Naive B cell (primary cell): ENCODE measurements at places on chromosomes 12 and 14. TPM values are rescaled to one million over a fixed set of nuclear protein-coding genes. Genes with fewer than 3 reads are reported as not detected.

CLEC2D gene
- 329 TPM for polyA plus RNA-seq

EML5 gene
- polyA plus RNA-seq = 0.31 TPM

PTPN6 gene
- 532 TPM for polyA plus RNA-seq

TOX4 gene
- polyA plus RNA-seq = 83.0 TPM

NXPH4 gene
- 2.5 TPM for polyA plus RNA-seq

OASL gene
- 0.65 TPM for polyA plus RNA-seq

LMO3 gene
- not detected for polyA plus RNA-seq

- peaks cover 15% of the 10 kb centered on the region for H3K4me1 ChIP-seq
- H3K27ac ChIP-seq = no peak overlapping the region
- H3K36me3 ChIP-seq = no peaks in the 10 kb centered on the region
- no peak overlapping the region for H3K4me3 ChIP-seq
- no peak for DNase-seq
These were observed 18.5 kb downstream of the RPGRIP1 start for GRCh38 chr14:21298358-21298757.

GRCh38 chr14:29462321-29462720 lies 465.3 kb downstream of the PRKD1 start:
- H3K36me3 ChIP-seq = no peaks in the 10 kb centered on the region
- no peaks in the 10 kb centered on the region for H3K4me1 ChIP-seq
- peaks cover 3% of the 10 kb centered on the region for H3K27me3 ChIP-seq
- H3K4me3 ChIP-seq = no peak overlapping the region
- no peak overlapping the region for H3K27ac ChIP-seq

GRCh38 chr14:90547250-90547649 lies 150.4 kb downstream of the CALM1 start:
- H3K36me3 ChIP-seq = no peaks in the 10 kb centered on the region
- H3K27ac ChIP-seq = no peak overlapping the region
- H3K4me3 ChIP-seq = no peak overlapping the region
- H3K4me1 ChIP-seq = no peaks in the 10 kb centered on the region
- no peak for DNase-seq
- H3K27me3 ChIP-seq = no peaks in the 10 kb centered on the region

- DNase-seq = no peak
These were observed 577.7 kb downstream of the SLC16A7 start for GRCh38 chr12:60173224-60174170.

DNA sequence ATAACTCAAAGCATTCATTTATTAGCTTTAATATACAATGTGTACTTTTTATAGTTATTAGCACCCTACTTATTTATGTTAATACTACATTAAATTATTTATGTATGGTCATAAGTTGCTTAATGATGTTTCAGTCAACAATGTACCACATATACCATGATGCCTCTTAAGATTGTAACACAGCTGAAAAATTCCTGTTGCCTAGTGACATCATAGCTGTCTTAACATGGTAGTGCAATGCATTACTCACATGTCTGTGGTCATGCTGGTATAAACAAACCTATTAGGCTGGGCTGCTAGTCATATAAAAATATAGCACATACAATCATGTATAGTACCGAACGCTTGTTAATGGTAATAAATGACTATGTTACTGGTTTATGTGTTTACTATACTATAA lies 120.4 kb downstream of the ANO6 start:
- no peak overlapping the region for H3K4me3 ChIP-seq
- H3K27ac ChIP-seq = no peak overlapping the region
- H3K36me3 ChIP-seq = peaks cover 21% of the 10 kb centered on the region
- no peaks in the 10 kb centered on the region for H3K4me1 ChIP-seq

GRCh38 chr12:129186952-129187351 lies 333.7 kb downstream of the GLT1D1 start:
- H3K27me3 ChIP-seq = peaks cover 14% of the 10 kb centered on the region
- no peaks in the 10 kb centered on the region for H3K4me1 ChIP-seq
- H3K4me3 ChIP-seq = no peak overlapping the region
- no peak overlapping the region for H3K27ac ChIP-seq
- DNase-seq = no peak
- no peaks in the 10 kb centered on the region for H3K36me3 ChIP-seq

DNA sequence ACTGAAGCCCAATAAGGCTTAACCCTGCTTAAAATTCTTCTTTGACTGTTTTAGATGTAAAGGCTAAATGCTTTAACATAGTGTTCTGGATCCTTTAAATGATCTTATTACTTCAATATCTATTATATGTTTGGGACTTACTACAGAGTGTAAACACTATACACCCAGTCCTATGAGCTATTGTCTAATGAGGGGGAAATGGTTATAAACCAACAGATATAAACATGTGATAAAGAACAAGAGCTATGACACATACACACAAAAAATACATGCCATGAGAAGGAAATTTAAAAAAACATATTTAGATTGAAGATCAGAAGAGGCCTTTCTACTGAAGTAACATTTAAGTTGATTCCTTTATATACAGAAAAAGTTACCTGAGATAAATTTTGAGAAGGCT lies 505.1 kb downstream of the FOXG1 start:
- H3K27ac ChIP-seq = no peak overlapping the region
- H3K36me3 ChIP-seq = no peaks in the 10 kb centered on the region
- H3K4me1 ChIP-seq = no peaks in the 10 kb centered on the region
- DNase-seq = no peak
- no peak overlapping the region for H3K4me3 ChIP-seq

DNA sequence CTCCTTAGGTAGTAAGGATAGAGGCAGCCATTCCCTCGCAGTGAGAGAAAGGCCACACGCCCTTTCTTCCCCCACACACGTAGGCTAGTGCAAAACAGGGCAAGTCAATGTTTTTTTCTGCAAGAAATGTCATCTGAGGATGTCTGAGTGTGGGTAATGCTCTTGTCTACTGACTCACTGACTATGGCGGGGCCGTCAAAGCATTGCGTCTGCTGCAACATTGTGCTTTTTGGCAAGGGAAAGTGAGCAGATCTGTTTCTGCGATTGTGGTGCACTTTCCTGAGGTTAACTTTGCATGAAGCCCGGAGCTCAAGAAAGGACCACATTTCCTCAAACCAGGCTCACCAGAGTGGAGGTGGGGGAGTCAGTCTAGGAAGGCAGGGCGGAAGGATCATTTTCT lies 181.6 kb upstream of the GZMB start:
- H3K4me1 ChIP-seq = no peaks in the 10 kb centered on the region
- no peak overlapping the region for H3K27ac ChIP-seq
- no peak for DNase-seq
- H3K36me3 ChIP-seq = no peaks in the 10 kb centered on the region
- no peak overlapping the region for H3K4me3 ChIP-seq

- DNase-seq = no peak
- no peak overlapping the region for H3K4me3 ChIP-seq
- peaks cover 22% of the 10 kb centered on the region for H3K36me3 ChIP-seq
These were observed 41.9 kb downstream of the EID3 start for GRCh38 chr12:104345234-104346066.

- H3K4me1 ChIP-seq = peaks cover 21% of the 10 kb centered on the region
- H3K4me3 ChIP-seq = no peak overlapping the region
- H3K27ac ChIP-seq = no peak overlapping the region
- DNase-seq = no peak
- H3K36me3 ChIP-seq = no peaks in the 10 kb centered on the region
- H3K27me3 ChIP-seq = no peaks in the 10 kb centered on the region
These were observed 26.8 kb downstream of the DGLUCY start for GRCh38 chr14:91140672-91141071.

DNA sequence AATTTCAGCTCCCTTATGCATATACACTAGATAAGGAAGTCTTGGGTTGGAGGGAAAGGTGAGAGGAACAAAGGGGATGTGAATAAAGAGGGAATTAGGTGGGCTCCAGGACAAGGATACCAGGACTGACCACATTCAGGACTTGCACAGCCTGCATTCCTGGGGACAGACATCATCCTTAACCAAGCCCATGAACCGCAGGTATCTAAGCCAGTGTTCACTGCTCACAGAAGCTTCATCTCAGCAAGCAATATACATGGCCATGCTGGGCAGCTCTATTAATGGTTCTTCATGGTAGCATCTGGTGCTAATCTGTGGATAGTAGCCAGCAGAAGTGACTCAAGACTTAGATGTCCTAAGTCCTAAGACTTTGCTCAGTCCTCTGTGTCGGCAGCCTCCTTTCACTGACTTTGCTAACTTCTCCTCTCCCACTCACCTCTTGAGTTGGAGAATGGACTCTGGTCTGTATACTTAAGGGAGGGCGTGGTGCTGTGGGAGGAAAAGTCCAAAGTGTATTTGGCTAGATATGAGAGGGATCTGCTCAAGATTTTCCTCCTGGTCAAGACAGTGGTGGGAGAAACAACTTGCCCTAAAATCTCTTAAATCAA lies 136.1 kb downstream of the ASCL1 start:
- no peaks in the 10 kb centered on the region for H3K36me3 ChIP-seq
- no peak for DNase-seq

- no peaks in the 10 kb centered on the region for H3K27me3 ChIP-seq
- DNase-seq = no peak
- no peaks in the 10 kb centered on the region for H3K36me3 ChIP-seq
- H3K4me3 ChIP-seq = peak overlapping the region; percentile 21
- peaks cover 23% of the 10 kb centered on the region for H3K4me1 ChIP-seq
These were observed 57.8 kb downstream of the GALNT16 start for GRCh38 chr14:69317780-69318179.

DNA sequence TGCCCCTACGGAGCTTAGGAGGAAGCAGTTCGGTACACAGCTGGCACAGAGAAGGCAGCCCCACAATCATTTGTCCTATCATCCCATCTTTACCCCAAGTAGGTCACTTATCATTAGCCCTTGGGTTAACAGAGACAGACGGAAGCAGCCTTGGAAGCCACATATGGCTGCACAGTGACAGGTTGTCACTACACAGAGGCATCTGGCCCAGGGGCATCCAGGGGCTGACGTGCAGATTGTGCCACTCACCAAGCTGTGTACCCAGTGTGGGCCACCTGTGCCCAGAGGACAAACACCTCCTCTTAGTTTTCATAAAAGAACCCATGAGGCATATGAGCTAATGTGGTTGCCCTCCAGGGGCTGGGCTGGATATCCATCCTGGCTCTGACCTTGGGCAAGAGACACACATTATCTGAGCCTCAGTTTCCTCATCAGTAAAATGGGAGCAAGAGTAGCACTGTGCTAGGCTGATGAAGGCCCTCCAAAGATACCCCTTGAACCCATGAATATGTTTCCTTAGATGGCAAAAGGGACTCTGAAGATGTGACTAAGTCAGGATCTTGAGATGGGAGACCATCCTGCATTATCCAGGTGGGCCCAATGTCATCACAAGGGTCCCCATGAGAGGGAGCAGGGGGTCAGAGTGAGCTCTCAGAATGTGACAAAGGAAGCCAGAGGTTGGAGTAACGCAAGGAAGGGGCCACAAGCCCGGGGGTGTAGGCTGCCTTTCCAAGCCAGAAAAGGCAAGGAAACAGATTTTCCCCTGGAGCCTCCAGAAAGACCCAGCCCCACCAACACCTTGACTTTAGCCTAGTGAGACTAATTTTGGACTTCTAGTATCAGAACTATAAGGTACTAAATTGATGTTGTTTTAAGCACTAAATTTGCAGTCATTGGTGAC lies 64.6 kb downstream of the C14orf132 start:
- no peak overlapping the region for H3K4me3 ChIP-seq
- H3K27ac ChIP-seq = no peak overlapping the region
- H3K36me3 ChIP-seq = peaks cover under 1% of the 10 kb centered on the region
- H3K27me3 ChIP-seq = peaks cover 19% of the 10 kb centered on the region
- no peak for DNase-seq

DNA sequence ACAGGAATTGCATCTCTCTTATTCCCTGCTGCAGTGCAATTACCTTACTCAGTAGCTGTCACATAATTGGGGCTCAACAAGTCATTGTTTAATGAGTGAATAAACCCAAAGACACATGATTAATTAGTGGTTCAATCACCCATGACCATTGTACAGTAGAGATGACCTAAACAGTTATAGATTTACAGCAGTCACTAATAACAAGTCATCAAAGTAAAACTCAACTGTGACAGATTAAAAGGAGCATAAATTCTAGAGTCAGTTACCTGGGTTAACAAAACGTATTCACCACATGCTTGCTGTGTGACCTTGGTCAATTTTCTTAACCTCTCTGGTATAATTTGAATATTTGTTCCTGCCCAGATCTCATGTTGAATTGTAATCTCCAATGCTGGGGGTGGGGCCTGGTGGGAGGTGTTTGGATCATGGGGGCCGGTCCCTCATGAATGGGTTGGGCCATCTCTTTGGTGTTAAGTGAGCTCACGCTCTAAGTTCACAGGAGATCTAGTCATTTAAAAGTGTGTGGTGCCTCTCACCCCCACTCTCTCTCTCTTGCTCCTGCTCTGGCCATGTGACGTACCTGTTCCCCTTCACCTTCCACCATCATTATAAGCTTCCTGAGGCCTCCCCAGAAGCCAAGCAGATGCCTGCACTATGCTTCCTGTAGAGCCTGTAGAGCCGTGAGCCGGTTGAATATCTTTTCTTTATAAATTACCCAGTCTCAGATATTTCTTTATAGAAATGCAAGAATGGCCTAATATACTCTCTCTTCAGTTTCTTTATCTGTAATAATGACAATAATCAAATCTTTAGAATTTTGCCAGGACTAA lies 141.9 kb upstream of the PLEKHG7 start:
- H3K4me1 ChIP-seq = peaks cover 42% of the 10 kb centered on the region
- H3K36me3 ChIP-seq = no peaks in the 10 kb centered on the region
- H3K4me3 ChIP-seq = no peak overlapping the region
- peak overlapping the region; percentile 72 for H3K27ac ChIP-seq

DNA sequence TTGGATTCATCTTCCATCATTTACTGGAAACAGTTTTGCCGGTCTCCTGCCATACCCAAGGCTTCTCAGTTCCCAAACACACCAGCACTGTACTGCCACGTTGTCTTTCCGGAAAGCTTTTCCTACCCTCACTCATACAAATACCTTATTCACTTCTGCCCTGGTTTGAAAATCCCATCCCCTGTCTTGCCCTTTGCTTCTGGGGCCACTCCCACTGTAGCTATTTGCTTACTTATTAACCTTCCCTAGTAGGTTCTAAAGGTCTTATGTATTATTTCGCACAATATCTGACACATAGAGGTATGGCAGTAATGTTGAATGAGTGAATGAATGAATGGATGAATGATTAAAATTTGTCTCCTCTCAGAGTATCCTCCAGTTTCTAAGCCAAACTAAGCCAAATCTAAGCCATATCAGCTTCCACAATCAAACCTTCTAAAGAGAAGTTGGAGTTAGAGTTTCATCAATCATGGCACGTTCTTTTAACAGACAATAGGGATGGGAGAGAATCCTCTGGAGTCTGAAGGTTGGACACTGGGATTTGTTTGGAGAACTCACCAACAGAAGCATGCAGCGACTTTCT lies 18.6 kb downstream of the TSPAN8 start:
- no peak overlapping the region for H3K4me3 ChIP-seq
- H3K27me3 ChIP-seq = peaks cover 6% of the 10 kb centered on the region
- H3K27ac ChIP-seq = no peak overlapping the region
- no peak for DNase-seq

- no peaks in the 10 kb centered on the region for H3K36me3 ChIP-seq
- H3K4me1 ChIP-seq = peaks cover 9% of the 10 kb centered on the region
- peak within 1 kb of the TSS; percentile 82 for H3K4me3 ChIP-seq
- DNase-seq = peak; percentile 29
- H3K27me3 ChIP-seq = peaks cover 44% of the 10 kb centered on the region
These were observed at the start of gene PPP1R36 for GRCh38 chr14:64549791-64550620. Gene PPP1R36 (plus strand): TSS chr14:64549961. CDS start chr14:64549998, 37 bp downstream.

GRCh38 chr12:49783917-49784676 lies 42.7 kb downstream of the TMBIM6 start:
- peaks cover 6% of the 10 kb centered on the region for H3K36me3 ChIP-seq
- no peak overlapping the region for H3K4me3 ChIP-seq
- H3K4me1 ChIP-seq = no peaks in the 10 kb centered on the region
- H3K27ac ChIP-seq = no peak overlapping the region
- peaks cover 35% of the 10 kb centered on the region for H3K27me3 ChIP-seq
